ENCODE measurements at places on chromosomes 11 and 22.

- DNase-seq, result no peak
- H3K27ac ChIP-seq, result no peak overlapping the region
- no peak overlapping the region for H3K4me3 ChIP-seq
- no peaks in the 10 kb centered on the region for H3K36me3 ChIP-seq
- H3K4me1 ChIP-seq, result peaks cover 7% of the 10 kb centered on the region
Measured at GRCh38 chr22:44231233-44231632, 50.5 kb downstream of the PARVG start.

DNA sequence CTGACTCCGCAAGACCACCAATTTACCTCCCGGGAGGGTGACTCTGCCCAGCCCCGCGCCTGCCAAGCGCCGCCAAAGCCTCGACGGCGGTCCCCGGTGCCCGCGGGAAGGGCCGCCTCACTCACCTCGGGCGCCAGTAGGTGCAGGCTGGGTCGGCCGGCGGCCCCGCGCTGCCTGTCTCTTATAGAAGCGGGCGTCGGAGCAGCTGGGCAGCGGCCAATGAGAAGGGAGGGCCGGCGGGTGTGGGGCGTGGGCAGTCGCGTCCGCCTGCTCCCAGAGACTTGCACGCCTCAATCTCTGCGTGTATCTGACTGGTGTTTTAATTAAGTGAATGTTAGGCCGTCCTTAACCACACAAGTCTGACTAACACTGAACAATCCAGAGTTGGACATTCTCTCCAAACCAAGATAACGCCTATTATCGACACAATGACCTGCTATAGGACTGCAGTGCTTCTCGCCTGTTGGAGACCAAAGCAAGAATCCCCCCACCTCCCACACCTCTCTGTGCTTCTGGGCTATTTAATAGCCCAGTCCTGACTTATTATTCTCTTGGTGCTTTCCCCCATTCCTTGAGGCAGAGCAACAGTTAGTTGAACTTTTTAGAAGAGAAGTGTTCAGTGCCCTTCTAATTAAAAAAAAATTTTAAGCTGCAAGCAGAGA lies at the start of gene TPH1:
Gene TPH1 (minus strand): TSS at position 154 of the 662 bp plus-strand sequence. CDS start 5,507 bp downstream, outside the sequence.
- DNase-seq, result no peak
- no peaks in the 10 kb centered on the region for H3K4me1 ChIP-seq
- H3K27me3 ChIP-seq, result peaks cover 62% of the 10 kb centered on the region
- H3K4me3 ChIP-seq, result no peak within 1 kb of the TSS
- H3K36me3 ChIP-seq, result no peaks in the 10 kb centered on the region
- H3K27ac ChIP-seq, result no peak within 1 kb of the TSS

DNA sequence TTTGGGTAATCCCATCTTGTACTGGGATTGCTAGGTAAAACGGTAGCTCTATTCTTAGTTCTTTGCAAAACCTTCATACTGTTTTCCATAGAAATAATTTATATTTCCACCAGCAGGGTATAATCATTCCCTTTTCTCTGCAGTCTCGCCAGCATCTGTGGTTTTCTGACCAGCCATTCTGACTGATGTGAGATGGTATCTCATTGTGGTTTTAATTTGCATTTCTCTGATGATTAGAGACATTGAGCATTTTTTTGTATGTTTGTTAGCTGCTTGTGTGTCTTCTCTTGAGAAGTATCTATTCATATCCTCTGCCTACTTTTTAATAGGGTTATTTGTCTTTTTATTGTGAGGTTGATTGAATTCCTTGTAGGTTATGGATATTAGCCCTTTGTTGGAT lies 220.9 kb downstream of the PGR start:
- H3K36me3 ChIP-seq, result no peaks in the 10 kb centered on the region
- H3K4me1 ChIP-seq, result no peaks in the 10 kb centered on the region
- no peak overlapping the region for H3K27ac ChIP-seq
- H3K27me3 ChIP-seq, result no peaks in the 10 kb centered on the region
- no peak overlapping the region for H3K4me3 ChIP-seq

DNA sequence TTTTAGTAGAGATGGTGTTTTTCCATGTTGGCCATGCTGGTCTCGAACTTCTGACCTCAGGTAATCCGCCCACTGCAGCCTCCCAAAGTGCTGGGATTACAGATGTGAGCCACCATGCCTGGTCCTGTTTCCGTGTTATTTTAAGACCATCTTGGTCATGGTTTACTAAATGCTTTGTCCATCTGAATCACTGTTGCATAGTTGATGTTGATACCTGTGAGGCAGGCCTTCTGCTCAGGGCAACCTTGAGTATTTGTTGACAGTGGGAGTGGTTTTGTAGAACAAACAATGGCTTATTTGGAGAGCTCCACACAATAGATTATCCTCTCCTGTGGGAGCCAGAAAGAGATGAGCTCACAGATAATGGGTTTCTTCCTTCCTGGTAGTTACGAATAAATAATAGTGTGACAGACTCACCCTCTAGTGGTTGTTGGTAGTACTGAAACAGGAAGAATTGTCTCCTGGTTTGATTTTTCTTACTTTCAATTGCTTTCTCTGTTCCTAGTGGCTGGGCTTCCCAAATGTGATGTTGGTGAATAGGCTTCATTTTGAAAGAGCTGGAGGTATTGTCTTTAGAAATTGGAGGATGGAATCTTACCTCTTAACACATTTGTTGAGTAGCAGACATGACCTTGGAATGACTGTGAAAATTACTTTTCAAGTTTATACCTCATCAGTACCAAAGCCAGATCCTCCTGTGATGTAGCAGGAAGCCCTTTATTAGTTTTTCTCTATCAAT lies 39.0 kb downstream of the CTNND1 start:
- peaks cover 24% of the 10 kb centered on the region for H3K4me1 ChIP-seq
- no peak for DNase-seq
- no peak overlapping the region for H3K4me3 ChIP-seq
- peak overlapping the region; percentile 84 for H3K27ac ChIP-seq

GRCh38 chr11:6354651-6355485 lies 34.6 kb upstream of the CAVIN3 start:
- no peaks in the 10 kb centered on the region for H3K27me3 ChIP-seq
- peaks cover 9% of the 10 kb centered on the region for H3K4me1 ChIP-seq
- H3K4me3 ChIP-seq, result no peak overlapping the region
- no peaks in the 10 kb centered on the region for H3K36me3 ChIP-seq
- DNase-seq, result no peak

DNA sequence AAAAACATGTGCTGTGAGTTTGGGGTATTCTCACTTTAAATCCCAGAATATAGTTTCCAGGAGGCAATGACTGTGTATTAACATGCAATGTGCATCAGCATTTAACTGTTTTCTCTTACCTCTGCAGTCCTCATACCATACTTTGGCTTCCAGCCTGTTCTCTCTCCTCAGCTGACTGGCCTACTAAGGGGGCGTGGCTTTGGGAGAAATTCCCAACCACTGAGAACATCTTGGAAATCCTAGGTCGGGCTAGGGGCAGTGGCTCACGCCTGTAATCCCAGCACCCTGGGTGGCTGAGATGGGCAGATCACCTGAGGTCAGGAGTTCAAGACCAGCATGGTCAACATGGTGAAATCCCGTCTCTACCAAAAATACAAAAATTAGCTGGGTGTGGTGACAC lies 13.5 kb upstream of the ZC3H12C start:
- no peak for DNase-seq
- H3K4me3 ChIP-seq, result no peak overlapping the region
- H3K27me3 ChIP-seq, result no peaks in the 10 kb centered on the region
- H3K27ac ChIP-seq, result no peak overlapping the region

DNA sequence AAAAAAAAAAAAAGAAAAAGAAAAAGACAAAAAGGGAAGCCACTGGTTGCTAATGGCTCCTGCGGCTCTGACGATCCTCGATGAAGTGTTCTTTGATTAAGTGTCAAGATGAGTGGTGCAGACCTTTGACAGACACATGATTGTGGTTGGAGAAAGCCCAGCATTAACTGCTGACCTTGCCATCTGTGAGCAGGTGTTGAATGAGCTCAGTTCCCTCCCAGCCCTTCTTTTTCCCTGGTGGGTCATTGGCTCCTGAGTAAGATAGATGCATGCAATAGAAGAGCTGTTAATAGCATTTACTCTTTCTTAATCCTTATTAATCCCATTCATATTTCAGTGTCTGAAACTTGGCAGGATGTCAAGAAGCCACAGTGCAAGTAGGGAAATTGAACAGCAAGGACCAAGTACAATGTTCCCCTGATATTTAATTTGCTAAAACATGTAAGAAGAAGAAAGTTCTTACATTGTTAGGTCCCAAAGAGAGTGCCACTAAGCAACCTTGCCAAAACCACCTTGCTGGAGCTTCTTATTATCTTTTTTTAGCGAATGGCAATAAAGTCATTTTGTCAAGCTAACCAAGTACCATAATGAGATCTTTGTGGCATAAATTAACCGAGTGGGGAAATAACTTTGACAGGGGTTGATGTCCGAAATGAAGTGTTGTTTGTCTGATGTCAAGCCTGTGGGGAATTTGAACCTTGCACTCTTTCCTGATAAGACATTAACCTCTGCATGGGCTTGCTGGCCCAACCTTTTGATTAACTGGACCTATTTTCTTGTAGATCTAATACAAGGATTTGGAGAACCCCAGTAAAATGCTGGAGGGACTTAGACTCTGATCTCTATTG lies 113.7 kb downstream of the PTPRJ start:
- H3K27ac ChIP-seq, result no peak overlapping the region
- peaks cover 7% of the 10 kb centered on the region for H3K4me1 ChIP-seq
- no peaks in the 10 kb centered on the region for H3K27me3 ChIP-seq

DNA sequence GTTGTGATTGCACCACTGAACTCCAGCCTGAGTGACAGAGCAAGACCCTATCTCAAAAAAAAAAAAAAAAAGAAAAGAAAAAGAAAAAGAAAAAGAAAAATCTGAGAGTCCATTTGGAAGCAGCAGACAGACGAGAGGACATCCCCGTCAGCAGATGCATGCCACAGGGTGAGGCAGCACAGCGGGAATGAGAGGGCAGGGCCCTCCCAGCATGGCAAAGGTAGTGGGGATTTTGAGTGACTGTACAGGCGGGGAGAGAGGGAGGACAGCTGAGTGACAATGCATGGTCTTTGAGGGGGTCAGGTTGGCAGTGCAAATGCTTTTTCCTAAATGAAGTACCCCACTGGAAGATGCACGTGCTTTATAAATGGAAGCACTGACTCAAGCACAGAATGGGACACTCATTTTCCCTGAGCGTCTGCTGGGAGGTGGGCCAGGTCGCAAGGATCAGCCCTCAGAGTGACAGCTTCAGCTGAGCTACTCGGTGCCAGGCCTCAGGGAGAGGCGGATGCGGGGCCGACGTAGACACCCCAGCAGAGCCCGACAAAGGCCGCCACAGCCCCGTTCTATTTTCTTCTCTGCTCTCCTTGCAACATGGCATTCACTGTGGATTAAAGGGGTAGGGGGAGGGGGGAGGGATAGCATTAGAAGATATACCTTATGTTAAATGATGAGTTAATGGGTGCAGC lies 113.5 kb downstream of the SHANK2 start:
- H3K27ac ChIP-seq, result no peak overlapping the region
- no peak overlapping the region for H3K4me3 ChIP-seq
- no peak for DNase-seq
- peaks cover 9% of the 10 kb centered on the region for H3K4me1 ChIP-seq

Measured in esophagus squamous epithelium (tissue), 5 donors.